ENCODE measurements at places on chromosomes 7 and 10. TPM values are rescaled to one million over a fixed set of nuclear protein-coding genes. Genes with fewer than 3 reads are reported as not detected.

DNA sequence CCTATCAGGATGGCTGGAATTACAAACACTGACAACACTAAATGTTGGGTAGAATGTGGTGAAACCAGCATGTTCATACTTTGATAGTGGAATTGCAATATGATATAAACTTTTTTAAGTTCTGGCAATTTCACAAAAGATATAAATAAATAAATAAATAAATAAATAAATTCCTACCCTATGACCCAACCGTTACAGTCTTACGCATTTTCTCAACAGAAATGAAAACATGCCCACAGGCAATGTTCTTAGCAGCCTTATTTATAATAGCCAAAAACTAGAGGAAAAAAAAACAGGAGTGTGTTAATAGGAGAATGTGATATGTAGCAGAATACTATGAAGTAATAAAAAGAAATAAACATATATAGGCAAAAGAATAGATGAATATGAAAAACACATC lies 318.9 kb downstream of the IPMK start:
- no peak for DNase-seq

GRCh38 chr7:33669251-33669670 lies 236.1 kb upstream of the BMPER start:
- no peak for DNase-seq

GRCh38 chr7:150737265-150738055 lies at the start of gene GIMAP5:
Gene GIMAP5 (plus strand): TSS chr7:150737418. CDS start chr7:150740885, 3,467 bp downstream.
- DNase-seq = peak; percentile 77

- DNase-seq = no peak
Observed at GRCh38 chr7:124387056-124387455, 354.2 kb upstream of the TMEM229A start.

DNA sequence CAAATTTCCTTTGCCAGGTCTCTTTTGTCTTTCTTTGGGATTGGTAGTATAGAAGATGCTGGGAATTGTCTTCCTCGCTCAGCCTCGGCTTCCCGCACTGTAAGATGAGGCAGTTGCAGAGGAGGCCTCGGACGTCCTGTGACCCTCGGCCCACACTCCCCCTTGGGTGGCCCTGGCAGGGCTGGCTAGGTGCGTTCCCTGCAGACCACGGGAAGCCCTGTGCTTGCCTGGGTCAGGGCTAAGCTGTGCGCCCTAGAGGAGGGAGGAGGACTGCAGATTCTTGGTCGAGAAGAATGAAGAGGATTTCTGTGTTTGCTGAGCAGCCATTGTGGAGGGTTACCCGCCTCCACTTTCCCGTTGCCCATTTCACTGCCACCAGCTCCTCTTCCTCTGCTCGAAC lies 42.8 kb downstream of the WIPI2 start:
- DNase-seq = no peak

DNA sequence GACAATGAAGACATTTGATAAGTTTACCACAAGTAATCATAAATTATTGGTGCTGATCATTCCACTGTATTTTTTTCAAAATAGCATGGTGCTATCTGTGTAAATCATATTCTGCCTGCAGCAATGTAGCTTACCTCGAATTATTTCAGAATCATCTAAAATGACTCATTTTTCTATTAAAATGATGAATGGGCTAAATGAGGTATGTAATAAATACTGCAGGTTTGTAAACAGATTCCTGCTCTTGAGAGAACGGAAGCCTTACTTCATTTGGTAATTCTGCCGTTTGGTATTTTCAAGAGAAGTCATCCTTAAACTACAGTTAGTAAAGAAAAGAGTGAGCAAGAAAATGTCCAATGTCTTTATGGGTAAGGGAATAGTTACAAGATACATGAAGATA lies 115.9 kb downstream of the CHCHD3 start:
- DNase-seq = no peak

DNA sequence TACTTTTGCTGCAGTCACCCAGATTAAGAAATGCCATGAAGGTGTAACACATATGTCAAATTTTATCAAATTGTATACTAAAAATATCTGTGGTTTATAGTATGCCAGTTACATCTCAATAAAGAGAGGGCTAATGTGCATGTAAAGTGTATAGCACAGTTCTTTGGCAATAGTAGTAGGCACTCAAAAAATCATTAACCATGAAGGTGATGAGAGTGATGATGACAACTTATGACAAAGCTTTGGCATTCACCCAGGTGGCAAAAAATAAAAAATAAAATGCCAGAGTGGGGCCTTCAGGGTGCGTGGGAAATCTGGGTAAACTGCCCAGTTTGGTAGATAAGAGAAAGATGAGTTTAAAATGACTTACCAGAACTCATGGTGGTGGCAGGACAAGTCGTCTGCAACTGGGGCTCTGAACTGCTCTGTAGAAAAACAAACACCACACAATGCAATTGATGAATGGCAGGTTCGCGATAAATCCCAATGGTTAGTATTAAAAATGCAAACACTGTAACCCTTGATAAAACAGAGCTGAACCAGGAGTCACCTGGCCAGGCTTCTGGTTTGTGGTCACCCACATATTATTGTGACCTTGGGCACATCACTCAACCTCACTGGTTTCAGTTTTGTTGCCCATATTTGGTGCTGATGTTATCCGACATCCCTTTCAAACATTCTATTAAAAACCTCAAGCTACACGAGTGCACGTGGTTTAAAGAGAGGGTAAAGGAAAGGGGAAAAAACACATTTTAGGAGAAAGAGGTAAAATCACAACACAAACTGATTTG lies 120.2 kb downstream of the SORBS1 start:
- DNase-seq = no peak

GRCh38 chr10:131131726-131132591 lies 179.6 kb downstream of the TCERG1L start:
- no peak for DNase-seq

Gene SPDYE9
- total RNA-seq = not detected

Gene CALHM1
- not detected for total RNA-seq
